ENCODE measurements at places on chromosomes 7 and 10.

DNA sequence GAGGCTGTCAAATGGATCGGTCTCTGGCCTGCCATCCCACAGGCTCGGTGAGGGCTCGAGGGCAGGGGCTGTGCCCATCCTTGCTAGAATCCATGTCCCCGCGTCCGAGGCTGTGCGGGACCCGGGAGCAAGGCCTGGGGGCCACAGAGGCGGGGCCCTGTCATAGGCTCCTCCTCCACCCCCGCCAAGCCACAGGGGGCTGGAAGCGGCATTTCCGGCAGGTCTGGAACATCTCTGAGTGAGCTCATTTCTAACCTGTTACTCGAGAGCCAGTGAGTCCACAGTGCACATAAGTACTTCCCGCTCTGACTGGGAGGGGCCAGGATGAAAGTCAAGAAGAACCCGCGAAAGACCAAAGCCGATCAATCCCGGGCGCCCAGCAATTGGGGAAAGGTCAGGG lies 57.6 kb downstream of the NKX6-2 start:
- DNase-seq, result no peak

DNA sequence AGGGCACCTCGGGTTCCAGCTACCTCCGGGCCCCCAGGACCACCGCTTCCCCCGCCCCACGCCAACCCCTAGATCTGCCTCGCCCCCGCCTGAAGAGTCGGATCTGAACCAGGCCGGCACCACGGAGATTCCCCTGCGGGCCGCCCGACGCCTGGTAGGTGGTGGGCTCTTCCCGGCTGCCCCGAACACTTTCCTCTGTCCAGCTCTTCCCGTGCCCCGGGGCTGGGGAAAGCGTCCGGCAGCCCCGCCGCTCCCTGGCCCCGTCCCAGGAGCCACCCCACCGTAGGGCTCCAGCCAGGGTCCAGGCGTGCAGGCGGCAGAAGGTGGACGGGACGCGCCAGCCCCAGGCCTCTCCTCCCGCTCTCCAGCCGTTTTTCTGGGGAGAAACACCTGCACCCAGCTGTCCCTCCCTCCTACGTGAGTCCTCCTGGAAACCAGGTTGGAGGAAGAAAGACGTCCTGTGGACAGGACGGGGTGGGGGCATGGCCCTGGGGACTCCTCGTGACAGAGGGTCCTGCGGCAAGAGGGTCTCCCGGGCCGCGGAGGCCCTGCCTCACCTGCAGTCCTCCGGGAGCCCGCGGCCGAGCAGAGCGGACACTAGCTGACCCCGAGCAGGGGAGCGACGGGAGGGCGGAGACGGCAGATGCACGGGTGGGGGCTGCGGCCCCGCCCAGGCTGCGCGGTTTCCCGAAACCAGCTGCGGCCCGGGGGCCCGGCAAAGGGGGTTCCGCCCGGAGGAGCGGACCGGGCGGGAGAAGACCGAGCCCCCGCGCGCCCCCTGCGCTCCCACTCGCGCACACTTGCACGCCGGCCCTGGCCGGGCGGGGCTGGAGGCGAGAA lies at the start of gene TMEM176B:
Gene TMEM176B, minus strand, starts transcription at position 624 of the 840 bp plus-strand sequence. CDS start 3,795 bp downstream, outside the sequence.
- DNase-seq, result no peak

DNA sequence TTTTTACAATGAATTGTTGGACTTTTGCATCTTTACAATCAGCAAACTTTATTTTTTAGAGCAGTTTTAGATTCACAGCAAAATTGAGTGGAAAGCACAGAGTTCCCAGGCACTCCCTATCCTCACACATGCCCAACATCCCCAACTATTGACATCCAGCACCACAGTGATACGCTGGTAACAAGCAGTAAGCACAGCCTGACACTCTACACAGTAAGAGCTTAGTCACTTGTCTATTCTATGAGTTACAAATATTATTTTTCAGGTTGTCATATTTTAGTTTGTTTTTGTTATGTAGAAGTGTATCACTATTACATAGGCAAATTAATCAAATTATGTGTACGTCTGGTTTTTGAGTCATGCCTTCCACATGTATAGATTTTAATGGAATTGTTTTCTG lies 27.0 kb upstream of the GIMAP7 start:
- no peak for DNase-seq

DNA sequence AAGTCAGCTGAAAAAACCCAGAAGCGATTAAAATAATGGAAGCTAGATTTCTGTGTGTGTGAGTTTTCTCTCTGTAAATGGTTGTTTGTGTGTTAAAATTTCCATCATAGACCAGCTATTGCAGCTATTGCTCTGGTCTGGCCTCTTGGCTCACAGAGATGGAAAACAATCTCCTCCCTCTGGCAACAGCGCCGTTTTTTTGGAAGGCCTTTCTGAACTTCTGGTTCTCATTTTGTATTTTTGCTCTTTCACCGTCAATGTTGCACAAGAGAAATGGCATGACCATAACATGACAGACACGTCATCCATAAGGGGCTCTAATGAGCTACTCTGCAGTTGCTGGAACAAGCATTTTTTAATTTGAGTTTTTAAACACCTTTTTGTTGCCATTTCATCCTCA lies 91.0 kb downstream of the CUBN start:
- DNase-seq, result no peak

- DNase-seq, result peak; percentile 91
These were observed 56.5 kb downstream of the MMRN2 start for GRCh38 chr10:86900955-86901354.

DNA sequence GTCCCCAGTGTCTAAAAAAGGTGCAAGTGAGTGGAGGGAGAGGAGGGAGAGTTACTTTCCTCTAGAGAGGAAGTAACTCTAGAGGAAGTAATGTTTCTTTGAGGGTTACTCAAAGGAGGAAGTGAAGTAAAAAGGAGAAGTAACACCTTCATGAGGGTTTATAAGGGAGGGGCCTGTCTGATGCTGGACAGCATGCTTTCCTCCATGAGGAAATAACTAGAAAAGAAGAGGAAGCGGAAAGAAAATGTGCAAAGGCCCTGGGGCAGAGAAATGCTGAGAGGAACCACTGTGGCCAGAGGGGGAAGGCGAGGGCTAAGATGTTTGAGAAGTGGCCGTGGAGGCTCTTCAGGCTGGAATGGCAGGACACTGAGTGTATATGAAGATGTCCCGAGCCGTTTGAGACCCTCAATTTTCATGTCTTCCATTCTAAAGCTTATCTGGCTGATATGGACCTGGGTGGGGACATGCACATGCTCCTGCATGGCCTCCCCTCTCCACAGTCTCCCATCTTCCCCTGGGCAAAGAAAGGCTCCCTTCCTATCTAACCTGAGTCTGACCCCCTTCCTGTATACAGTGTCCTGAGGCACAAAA lies 3.4 kb upstream of the SLC18A2 start:
- no peak for DNase-seq

GRCh38 chr7:24861336-24861735 lies 104.1 kb upstream of the GSDME start:
- no peak for DNase-seq

GRCh38 chr10:68796605-68797004 lies 30.7 kb upstream of the STOX1 start:
- peak; percentile 87 for DNase-seq

- no peak for DNase-seq
These were observed 1.2 kb downstream of the PRRT4 start for GRCh38 chr7:128360359-128360678.

DNA sequence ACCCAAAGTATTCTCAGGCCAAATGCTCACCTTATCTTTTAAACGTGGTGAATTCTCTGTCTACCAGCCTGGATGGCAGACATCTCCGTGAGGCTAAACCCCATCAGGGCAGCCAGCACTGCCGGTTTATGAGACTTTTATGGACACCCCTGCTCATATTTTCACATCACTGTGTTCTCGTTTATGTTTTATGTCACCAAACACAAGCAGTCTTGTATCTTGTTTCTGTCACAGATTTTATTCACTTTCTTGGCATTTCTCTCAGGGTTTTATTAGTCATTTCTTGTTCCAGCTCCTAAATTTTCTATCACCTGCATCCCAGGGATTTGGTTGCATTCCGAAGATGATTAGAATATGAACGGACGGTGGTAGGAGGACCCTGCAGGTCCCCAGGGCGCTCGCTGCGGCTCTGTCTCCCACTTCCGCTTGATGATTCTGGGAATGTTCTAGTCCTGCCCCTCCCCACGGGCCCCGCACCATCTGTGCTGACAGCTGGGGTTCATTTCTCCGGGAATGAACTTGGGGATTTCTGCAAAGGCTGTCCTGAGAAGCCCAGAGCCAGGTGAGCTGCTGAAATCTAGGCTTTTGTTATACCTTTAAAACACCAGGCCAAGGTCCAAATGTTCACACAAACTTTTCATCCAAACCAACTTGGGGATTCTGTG lies 217.6 kb downstream of the GFRA1 start:
- DNase-seq, result no peak

- no peak for DNase-seq
These were observed 78.0 kb downstream of the SAMD9 start for GRCh38 chr7:93039786-93040185.

- DNase-seq, result no peak
These were observed 22.7 kb upstream of the NKX6-2 start for GRCh38 chr10:132808383-132809231.

Data from fibroblast of lung (primary cell).